ENCODE measurements at places on chromosomes 4 and X. TPM values are rescaled to one million over a fixed set of nuclear protein-coding genes. Genes with fewer than 3 reads are reported as not detected.

GRCh38 chr4:185137233-185137925 is 5.7 kb upstream of the SLC25A4 start:
- DNase-seq = no peak

- no peak for DNase-seq
Measured at GRCh38 chr4:26229974-26230373, 90.8 kb upstream of the RBPJ start.

DNA sequence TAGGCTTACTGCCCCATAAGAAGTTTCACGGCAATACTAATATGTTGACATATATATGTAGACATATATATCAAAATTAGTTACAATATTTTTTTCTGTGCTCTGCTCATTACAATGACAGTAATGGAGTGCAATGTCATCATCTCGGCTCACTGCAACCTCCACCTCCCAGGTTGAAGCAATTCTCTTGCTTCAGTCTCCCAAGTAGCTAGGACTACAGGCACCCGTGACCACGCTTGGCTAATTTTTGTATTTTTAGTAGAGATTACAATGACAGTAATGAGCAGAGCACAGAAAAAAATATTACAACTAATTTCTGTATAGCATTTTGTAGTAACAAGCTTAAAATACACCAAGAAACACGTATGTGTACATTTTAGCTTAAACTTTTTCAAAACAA is 7.6 kb downstream of the EIF4E start:
- no peak for DNase-seq

DNA sequence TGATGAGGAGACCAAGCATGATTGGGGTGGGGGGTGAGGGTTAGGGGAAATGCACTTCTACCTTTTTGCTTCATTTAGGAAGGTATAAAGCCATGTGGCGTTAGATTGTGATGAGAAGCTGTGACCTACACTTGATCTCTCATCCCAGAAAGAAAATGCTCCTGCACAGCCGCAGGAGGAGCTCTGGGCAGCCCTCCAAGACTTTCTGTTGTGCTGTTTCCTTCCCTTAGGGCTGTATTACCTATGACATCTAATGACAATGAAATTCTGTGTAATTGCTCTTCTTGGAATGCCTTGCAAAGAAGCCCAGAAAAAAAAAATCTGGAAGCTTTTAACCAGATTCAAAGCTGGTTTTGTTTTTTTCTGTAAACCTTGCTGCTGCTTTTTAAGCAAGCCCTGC is 13.4 kb downstream of the PRPS2 start:
- no peak for DNase-seq

DNA sequence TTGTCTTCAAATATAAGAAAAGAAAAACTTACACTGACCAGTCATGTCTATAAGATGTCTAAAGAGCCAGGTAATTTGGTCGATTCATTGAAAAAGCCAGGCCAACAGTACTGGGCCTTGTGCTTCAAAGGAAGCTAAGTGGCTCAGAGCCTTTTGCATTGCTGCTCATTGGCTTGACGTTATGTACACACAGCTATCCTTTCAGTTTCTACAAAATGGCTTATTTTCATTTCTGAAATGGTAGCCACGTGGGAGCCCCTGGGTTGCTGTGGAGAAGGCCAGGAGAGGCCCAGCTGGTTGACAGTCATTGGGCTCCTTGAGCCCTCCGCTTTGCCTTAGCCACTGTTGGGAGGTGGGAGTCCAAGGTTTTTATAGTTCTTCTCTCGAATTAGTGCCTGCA is 199.1 kb upstream of the CXorf66 start:
- DNase-seq = no peak

TADA2B gene
- 16.9 TPM for total RNA-seq

CTAG2 gene
- not detected for total RNA-seq
